ENCODE measurements at places on chromosomes 11 and 22. TPM values are rescaled to one million over a fixed set of nuclear protein-coding genes. Genes with fewer than 3 reads are reported as not detected.

RNF214 gene
- 26.0 TPM for total RNA-seq

NRGN gene
- 7.0 TPM for total RNA-seq

DNA sequence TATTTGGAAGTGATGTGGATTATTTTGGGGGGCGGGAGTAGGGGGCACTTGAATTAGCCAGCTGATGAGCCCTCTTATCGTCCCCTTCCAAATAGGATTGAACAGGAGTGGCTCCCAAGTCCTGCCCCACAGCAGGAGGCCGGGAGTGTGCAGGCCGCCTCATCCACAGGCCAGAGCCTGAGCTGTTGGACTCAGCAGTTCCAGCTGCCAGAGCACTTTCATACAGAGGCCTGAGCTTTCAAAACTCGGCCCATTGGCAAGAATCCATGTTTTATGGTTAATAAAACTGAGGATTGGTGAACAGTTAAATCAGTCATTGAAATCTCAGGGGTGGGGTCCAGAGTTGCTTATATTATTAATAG, 9.6 kb downstream of the FAM118A start:
- no peak for DNase-seq

ENDOD1 gene
- total RNA-seq: 0.87 TPM

MS4A3 gene
- total RNA-seq: not detected

DNA sequence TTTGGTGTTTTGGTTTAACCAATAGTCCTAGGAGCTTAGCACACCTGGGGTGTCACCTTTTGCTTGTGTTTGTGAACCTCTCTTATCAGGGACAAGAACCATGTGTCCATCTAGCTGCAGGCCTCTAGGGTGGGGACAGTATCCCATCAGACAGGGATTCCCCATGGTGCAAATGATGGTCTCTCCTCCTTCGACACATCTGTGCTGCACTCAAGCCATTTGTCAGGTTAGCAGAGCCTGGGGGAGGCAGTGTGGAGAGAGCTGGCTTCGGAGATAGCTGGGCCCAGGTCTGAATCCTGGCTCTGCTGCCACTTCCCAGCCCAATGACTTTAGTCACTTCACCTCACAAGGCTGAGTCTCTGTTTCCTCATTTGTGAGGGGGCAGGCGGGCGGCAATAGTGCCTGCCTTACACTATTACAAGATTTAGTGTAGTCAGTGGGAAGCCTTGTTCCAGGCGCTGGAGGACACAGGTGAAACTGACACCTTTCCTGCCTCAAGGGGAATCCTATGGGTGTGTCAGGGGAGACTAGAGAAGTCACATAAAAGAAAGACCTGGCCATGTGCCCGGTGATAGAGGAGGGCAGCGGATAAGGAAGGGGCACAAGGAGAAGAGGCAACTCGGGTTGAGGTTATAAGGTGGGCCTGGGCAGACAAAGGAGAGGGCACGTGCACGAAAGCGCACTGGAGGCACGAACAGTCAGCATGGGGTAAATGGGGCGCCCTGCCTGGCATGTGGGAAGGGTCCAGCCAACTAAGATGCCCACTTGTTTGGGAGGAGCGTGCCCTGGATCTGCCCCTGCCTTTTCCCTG, 12.6 kb downstream of the KLHL35 start:
- DNase-seq: no peak

- no peak for DNase-seq
Measured at GRCh38 chr11:118223570-118223969, 1.2 kb downstream of the JAML start.

DNA sequence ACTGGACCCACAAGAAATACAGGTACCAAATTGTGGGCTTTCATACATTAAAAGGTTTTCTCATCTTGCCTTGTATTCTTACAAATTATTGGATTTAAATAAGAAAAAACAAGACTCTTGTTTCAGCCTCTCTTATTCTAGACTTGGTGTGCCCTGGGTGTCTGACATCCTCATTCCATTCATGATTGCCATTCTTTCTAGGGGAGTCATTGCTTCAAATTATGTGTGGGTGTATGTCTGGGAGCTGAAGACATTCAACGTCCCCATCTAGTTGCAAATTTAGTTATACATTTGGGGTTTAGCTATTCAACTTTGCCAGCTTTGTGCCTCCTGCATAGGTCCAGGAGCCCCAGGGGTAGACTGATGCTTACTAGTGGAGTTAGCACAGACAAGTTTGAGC, 18.1 kb downstream of the MAML2 start:
- no peak for DNase-seq

DNA sequence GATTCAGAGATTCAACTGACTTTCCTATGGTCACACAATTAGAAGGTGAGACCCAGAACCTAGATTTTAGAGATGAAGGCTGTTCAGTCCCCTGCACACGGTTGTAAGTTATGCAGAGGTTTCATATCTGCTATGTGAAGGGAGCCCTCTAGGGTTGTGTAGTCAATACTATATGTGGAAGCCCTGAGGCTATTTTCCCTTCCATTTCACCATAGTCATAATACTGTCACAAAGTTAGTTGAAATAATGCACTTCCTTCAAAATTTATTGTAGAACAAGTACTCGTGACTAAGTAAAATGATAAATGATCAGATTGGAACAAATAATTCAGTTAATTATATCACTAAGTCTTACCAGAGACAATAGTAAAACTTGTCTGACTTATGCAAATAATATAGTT, 48.8 kb downstream of the ENDOD1 start:
- no peak for DNase-seq

DNA sequence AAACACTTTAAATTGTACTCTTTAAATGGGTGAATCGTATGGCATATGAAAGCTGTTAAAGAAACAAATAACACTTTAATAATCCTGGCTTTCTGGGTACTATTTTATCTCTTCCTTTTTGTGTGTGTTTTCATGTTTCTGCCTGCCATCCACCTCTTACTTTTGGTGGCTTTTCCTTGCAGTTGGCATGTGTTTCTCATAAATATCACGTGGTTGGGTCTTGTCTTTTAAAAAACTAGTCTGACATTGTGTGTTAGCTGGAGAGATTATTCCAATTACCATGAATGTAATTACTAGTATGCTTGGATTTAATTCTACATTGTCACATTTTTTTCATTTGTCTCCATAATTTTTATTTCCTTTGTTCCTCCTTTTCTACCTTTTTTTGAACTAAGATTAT, 262.9 kb upstream of the B3GAT1 start:
- DNase-seq: no peak

DNA sequence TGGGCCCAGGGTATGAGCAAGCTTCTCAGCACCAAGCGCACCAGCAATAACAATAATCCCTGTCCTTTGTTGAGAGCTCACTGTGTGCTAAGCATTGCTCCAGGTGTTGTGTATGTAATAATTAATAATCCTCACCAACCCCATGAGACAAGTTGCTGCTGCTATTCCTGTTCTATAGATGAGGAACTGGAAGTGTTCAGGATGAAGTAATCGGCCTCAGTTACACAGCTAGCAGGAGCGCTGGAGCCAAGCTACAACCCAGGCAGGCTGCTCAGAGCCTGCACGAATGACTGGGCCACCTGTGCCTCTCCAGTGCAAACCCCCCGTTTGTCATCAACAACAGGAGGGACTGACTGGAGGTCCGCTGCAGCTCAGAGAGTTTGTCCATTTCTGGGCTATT, 35.2 kb upstream of the CECR2 start:
- no peak for DNase-seq

- DNase-seq: peak; percentile 79
Measured at GRCh38 chr11:46294365-46295309, 17.2 kb downstream of the CREB3L1 start.

DNA sequence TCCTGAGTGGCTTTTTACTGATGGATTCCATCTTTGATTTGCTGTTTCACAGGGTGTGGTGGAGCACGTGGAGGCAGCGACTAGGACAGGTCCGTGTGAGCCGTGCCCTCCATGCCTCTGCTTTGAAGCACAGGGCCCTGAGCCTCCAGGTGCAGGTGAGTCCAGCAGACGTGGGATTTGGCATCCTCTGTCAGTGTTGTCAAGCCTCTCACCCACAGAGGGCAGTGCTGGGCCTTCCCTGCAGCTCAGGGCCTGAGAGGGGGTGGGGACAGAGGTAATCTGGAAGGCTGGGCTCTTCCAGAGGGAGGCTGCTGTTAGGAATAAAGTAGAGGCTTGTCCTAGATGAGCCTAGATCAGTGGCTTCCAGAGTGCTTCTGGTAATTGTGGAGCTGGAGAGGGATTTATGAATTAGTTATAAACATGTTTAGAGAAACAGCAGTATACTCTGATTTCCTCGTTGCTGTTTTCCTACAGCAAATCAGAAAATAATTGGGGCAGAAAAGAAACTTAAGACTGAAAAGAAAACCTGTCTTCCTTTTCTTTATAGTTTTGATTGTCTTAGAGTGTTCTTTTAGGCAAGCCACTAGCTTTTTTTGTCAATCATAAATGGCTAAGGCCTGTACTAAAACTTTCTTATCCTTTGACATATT, 65.0 kb downstream of the SFI1 start:
- DNase-seq: peak; percentile 94

DNA sequence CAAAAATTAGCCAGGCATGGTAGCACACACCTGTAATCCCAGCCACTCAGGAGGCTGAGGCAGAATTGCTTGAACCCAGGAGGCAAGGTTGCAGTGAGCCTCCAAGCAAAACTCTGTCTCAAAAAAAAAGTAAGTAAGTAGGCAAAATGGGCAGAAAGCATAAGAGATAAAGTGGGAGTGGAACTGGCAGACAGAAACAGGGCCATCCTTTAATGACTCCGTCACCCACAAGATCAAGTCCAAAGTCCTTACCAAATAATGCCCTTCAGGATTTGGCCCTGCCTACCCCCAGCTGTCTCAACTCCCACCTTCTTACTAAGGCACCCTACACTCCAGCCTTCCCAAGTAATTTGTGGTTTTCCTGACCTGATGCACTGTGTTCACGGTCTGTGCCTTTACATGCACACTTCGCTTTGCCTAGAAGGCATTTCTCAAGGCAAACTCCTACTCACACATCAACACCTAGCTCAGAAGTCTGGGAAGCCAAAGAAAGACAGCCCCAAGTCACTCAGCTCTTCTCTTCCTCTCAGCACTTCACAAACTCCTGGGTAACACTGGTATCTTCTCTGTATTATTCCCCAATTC, 6.1 kb downstream of the MAPK1 start:
- DNase-seq: no peak

GRCh38 chr11:4019891-4020290, 74.7 kb upstream of the RRM1 start:
- no peak for DNase-seq

WBP2NL gene
- total RNA-seq: 0.22 TPM

- no peak for DNase-seq
Measured at GRCh38 chr22:29195118-29195963, 10.4 kb upstream of the EMID1 start.

DNA sequence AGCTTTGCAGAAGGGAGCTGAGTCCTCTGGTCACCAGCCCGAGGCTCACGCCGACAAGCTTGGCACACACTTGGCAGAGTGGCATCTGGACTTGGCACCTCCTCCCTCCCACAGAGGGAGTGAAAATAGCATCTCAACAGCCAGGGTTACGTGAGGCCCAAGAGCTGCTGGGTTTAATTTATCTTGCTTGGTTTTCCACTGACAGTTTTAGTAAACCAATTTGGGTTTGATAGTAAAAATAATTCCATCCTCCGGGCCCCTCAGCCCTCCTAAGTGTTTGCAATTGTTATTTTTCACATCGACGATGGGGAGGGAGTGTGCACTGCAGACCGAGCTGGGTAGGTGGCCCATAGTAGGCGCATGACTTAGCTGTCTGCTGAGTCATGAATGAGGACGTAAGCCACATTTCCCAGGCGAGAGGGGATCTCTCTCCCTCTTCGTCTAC, 107.6 kb upstream of the ASPHD2 start:
- DNase-seq: no peak

- DNase-seq: peak; percentile 68
Measured at GRCh38 chr11:133082453-133082781, 449.9 kb downstream of the OPCML start.

DNA sequence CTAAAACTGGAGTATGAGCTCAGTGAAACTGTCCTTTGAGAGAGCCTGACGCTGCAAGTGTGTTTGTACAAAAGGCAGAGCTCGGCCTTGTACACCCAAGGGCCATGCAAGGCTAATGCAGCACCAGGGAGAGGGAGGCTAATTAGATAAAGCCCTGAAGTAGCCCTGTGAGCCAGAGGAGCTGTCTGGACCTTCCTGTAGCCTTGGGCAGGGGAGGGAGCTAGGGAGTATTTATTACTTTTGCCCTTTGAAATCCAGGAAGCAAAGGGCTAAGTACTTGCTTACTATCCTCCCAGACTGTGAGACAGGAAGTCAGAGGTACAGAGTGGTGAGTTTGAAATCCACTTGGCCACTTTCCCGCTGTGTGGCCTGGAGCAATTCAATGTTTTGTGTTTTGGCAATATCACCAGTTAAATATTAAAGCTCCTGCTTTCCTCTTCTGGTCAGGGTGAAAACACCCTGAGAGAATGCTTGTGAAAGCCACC, 10.2 kb upstream of the LDHA start:
- DNase-seq: no peak

GRCh38 chr22:35258191-35258988, 1.1 kb downstream of the HMGXB4 start:
- peak; percentile 46 for DNase-seq

CAPRIN1 gene
- total RNA-seq: 301 TPM
